ENCODE measurements at places on chromosomes 11 and 22.

GRCh38 chr11:27410272-27410671, 47.3 kb upstream of the CCDC34 start:
- DNase-seq, result no peak

- DNase-seq, result no peak
These were observed 17.1 kb upstream of the BDNF start for GRCh38 chr11:27717377-27717776.

GRCh38 chr11:77851503-77851902, 30.6 kb downstream of the AAMDC start:
- no peak for DNase-seq

GRCh38 chr11:92707665-92708064, 261.8 kb upstream of the MTNR1B start:
- DNase-seq, result no peak

GRCh38 chr22:47153854-47154525, 391.5 kb downstream of the TBC1D22A start:
- DNase-seq, result no peak

- no peak for DNase-seq
These were observed 639.1 kb downstream of the TBC1D22A start for GRCh38 chr22:47401592-47401898.

DNA sequence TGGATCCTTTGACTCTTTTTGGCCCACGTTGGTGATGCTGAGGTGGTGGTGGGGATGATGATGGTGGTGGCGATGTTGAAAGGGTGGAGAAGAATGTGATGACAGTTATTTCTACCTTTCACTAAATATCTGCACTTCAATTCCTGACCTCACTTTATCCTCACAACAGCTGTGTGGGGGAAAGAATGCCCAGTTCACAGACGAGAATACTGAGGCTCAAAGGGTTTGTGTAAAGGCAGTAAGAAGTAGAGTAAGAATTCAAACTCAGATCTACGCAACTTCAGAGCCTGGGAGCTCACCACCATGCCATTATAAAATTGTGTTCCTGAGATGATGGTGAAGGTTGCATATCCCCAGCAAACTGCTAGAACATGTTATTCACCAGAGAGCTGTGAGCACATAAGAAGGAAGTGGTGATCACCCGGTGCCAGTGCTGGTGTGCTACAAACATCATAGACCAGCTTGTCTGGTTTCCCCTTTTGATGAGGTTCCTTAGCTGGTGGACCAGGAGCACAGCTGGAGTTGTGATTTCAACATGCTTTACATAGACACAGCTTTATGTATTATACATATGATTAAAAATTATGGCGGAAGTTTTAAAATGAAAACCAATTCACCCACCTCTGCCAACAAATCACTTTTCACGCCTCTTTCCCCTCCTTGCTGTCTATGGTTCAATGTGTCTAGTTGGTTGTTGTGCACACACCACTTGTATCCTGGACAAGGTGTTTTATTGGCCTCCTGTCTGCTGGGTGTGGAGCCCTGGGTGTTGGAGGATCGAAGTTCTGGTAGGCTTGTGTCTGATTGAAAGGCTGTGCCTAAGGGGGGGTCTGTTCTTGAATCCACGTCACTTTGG, 6.2 kb downstream of the ST14 start:
- no peak for DNase-seq

GRCh38 chr22:44458044-44459020, 39.7 kb downstream of the RTL6 start:
- DNase-seq, result no peak

DNA sequence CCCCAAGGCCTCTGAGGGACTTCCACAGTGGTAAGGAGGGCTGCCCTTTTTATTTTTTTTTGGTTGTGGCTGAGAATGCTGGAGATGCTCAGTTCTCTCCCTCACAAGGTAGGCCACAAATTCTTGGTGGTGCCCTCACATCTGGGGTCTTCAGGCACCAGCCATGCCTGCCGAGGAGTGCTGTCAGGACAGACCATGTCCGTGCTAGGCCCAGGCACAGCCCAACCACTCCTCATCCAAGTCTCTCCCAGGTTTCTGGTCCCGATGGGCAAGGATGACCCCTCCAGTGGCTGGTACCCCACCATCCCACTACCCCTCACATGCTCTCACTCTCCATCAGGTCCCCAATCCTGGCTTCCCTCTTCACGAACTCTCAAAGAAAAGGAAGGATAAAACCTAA, 4.2 kb downstream of the THY1 start:
- DNase-seq, result no peak

- no peak for DNase-seq
These were observed 10.7 kb upstream of the GTSE1 start for GRCh38 chr22:46286006-46286405.

DNA sequence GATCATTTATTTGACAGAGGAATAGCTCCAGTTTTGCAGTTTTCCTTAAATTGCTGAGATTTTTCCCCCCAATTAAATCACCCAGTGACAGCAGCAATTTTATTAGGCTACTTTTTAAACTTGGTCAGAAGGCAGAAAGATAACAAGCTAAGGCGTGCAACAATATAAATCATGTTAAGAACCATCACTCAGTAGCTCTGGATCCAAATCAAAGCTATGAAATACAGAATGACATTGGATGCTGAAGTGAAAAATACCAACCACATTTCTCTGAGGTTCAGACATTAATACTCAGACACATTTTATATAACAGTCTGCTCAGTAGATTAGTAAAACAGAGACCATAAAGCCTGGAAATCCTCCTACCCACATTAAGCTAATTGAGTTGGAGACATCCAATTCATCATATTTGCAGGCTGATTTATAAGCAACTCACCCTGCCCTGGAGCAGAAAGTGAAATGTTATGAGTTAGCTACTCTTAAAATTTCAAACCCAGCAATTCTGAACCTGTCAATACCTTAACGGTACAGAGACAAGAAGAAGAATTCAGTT, 1108.4 kb downstream of the DLG2 start:
- no peak for DNase-seq

DNA sequence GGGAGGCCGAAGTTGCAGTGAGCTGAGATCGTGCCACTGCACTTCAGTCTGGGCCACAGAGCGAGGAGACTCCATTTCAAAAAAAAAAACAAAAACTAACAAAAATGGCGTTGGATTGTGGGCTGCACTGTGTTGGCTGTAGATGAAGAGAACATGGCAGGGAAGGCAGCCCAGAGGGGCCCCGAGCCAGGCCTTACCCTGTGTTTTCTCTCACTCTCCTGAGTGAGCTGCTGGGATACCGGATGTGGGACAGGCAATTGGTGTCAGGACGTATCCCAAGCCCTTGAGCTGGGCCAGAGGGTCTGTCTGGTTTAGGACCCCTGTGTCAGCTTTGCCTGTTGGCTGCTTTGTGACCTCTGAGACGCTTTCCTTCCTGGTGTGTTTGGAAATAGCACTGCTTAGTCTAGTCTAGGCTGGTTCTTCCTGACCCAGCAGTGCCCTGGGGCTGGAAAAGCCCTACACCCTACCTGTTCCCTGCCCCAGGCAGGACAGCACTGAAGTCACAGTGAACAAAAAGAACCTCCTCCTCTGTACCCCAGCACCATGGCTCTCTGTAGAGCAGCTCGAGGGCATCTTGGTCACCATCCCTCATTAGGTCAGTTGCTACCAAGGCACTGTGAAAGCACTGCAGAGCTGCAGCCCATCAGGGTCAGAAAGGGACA, 17.8 kb downstream of the CHADL start:
- DNase-seq, result no peak

GRCh38 chr22:29343313-29343805, 27.9 kb upstream of the RASL10A start:
- DNase-seq, result no peak

- no peak for DNase-seq
These were observed 9.7 kb downstream of the KIRREL3 start for GRCh38 chr11:126990716-126991480.

DNA sequence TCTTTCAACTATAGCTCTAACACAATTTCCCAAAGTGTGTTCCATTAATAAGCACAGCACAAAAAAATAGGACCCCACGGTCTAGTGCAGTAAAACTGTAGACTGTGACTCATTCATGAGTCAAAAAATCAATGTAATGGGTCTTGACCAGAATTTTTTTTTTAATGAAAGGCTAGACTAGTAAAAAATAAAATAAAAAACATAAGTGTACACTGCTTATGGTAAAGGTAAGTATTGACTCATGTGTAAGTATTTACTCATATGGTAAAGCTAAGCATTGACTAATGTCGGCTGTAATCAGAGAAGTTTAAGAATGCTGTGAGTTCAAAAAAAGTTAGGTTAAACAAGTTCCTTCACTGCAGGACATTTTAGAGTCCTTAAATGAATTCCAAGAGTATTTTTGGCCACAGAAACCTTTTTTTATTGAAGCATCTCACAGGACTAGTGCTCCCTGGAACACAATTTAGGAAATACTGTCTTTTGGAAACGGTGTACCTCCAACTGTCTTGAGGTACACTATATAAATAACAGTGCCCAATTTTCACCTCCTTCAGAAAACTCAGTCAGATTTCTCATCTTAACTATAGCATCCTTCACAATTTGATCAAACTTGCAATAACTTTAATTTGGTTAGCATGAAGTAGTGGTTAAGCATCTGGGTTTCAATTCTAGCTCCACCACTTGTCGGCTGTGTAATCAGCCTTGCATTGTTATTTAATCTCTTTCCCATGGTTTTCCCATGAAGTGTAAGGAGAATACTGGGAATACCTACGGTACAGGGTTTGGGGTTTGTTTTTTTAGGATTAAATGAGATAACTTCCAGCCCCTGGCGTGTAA, 2.1 kb downstream of the CCDC73 start:
- DNase-seq, result no peak
